ENCODE measurements at places on chromosomes 13 and 19. TPM values are rescaled to one million over a fixed set of nuclear protein-coding genes. Genes with fewer than 3 reads are reported as not detected.

- no peaks in the 10 kb centered on the region for H3K4me1 ChIP-seq
- H3K4me3 ChIP-seq: no peak overlapping the region
- no peaks in the 10 kb centered on the region for H3K27me3 ChIP-seq
- no peaks in the 10 kb centered on the region for H3K36me3 ChIP-seq
- no peak for DNase-seq
Observed at GRCh38 chr19:283395-283794, 7.8 kb downstream of the PLPP2 start.

GRCh38 chr13:96781141-96781540, 213.1 kb downstream of the OXGR1 start:
- no peak for DNase-seq
- H3K4me1 ChIP-seq: no peaks in the 10 kb centered on the region
- no peaks in the 10 kb centered on the region for H3K36me3 ChIP-seq
- H3K27ac ChIP-seq: no peak overlapping the region
- H3K4me3 ChIP-seq: no peak overlapping the region
- no peaks in the 10 kb centered on the region for H3K27me3 ChIP-seq

CAMSAP3 gene
- 15.1 TPM for total RNA-seq

TRPC4 gene
- 0.72 TPM for total RNA-seq
